ENCODE measurements at places on chromosomes 16 and 17. TPM values are rescaled to one million over a fixed set of nuclear protein-coding genes. Genes with fewer than 3 reads are reported as not detected.

Gene CBX2
- total RNA-seq, result 0.18 TPM

Gene MFAP4
- not detected for total RNA-seq

Gene CA7
- not detected for total RNA-seq

Gene CDH11
- total RNA-seq, result not detected

Gene WDR81
- 41.2 TPM for total RNA-seq

Gene ALOX15B
- not detected for total RNA-seq

Gene SOX9
- total RNA-seq, result not detected

Gene EFCAB5
- total RNA-seq, result 0.55 TPM

Gene NUDT16L1
- total RNA-seq, result 49.6 TPM

Gene SDR42E2
- 2.3 TPM for total RNA-seq

Gene CCL3
- 5.8 TPM for total RNA-seq

Gene TOP2A
- total RNA-seq, result 6.4 TPM

Gene TMEM101
- 11.8 TPM for total RNA-seq

Gene BEAN1
- total RNA-seq, result not detected

Gene DHRS7B
- 7.0 TPM for total RNA-seq

Gene CLEC18B
- total RNA-seq, result 2.4 TPM

Gene GPR142
- not detected for total RNA-seq

Gene CSHL1
- total RNA-seq, result not detected

Gene AIPL1
- total RNA-seq, result not detected

Gene HSF5
- 1.6 TPM for total RNA-seq

Gene GAS7
- total RNA-seq, result 5.2 TPM

Gene CRYBA1
- not detected for total RNA-seq

Gene KRT222
- total RNA-seq, result not detected

Gene ARL16
- total RNA-seq, result 34.0 TPM

Gene MYL4
- total RNA-seq, result not detected

Gene NEUROD2
- not detected for total RNA-seq

Gene CPPED1
- 10.1 TPM for total RNA-seq

Gene TVP23A
- total RNA-seq, result not detected

Gene FZD2
- total RNA-seq, result not detected

Gene KRT28
- total RNA-seq, result not detected

Gene KCNJ18
- total RNA-seq, result not detected

Gene KRTAP17-1
- not detected for total RNA-seq

Gene SLC13A2
- not detected for total RNA-seq

Gene DRC3
- not detected for total RNA-seq

Gene CCL17
- total RNA-seq, result not detected

Gene TMEM132E
- total RNA-seq, result not detected

Gene PYCARD
- total RNA-seq, result 22.1 TPM

Gene CCDC43
- total RNA-seq, result 23.8 TPM

Gene APRT
- 158 TPM for total RNA-seq

Gene CCDC78
- total RNA-seq, result 3.7 TPM

Gene CDH5
- total RNA-seq, result not detected

Gene B3GNT9
- 7.0 TPM for total RNA-seq

Gene AXIN2
- 31.6 TPM for total RNA-seq

Gene GSDMA
- not detected for total RNA-seq

Gene SEPTIN12
- not detected for total RNA-seq

Gene PPM1E
- not detected for total RNA-seq

Gene RNU2-1
- total RNA-seq, result 5,780 TPM
